Left ventricle myocardium superior (tissue), 1 donor: ENCODE measurements at places on chromosomes 11 and 22. TPM values are rescaled to one million over a fixed set of nuclear protein-coding genes. Genes with fewer than 3 reads are reported as not detected.

DNA sequence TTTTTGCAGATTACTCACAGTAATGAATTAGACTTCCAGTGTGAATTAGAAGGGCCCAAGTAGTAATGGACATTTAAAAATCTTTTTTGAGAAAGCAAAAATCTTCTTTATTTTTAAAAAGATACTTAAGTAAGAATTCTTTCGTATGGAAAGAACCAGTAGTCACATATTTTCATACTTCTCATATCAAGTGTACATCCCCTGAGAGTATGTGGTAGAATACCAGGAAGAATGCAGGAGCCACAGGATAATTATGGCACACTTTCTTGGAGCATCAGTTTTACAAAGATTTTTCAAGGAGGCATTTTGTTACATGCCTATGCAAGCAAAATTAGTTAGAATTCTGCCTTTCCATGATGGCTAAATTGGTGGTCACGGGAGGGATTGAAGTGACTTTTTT is 28.1 kb downstream of the POLD3 start:
- no peak for DNase-seq

Gene CDC42BPG
- total RNA-seq: 0.40 TPM

Gene APOA1
- 9.2 TPM for total RNA-seq

Gene GP1BB
- total RNA-seq: not detected

Gene GANAB
- total RNA-seq: 106 TPM

GRCh38 chr22:36409911-36410756 is 22.4 kb upstream of the MYH9 start:
- DNase-seq: peak; percentile 86

Gene ENTHD1
- total RNA-seq: not detected

Gene OR5P2
- total RNA-seq: not detected

GRCh38 chr11:12330485-12331231 is 46.7 kb upstream of the PARVA start:
- DNase-seq: no peak

DNA sequence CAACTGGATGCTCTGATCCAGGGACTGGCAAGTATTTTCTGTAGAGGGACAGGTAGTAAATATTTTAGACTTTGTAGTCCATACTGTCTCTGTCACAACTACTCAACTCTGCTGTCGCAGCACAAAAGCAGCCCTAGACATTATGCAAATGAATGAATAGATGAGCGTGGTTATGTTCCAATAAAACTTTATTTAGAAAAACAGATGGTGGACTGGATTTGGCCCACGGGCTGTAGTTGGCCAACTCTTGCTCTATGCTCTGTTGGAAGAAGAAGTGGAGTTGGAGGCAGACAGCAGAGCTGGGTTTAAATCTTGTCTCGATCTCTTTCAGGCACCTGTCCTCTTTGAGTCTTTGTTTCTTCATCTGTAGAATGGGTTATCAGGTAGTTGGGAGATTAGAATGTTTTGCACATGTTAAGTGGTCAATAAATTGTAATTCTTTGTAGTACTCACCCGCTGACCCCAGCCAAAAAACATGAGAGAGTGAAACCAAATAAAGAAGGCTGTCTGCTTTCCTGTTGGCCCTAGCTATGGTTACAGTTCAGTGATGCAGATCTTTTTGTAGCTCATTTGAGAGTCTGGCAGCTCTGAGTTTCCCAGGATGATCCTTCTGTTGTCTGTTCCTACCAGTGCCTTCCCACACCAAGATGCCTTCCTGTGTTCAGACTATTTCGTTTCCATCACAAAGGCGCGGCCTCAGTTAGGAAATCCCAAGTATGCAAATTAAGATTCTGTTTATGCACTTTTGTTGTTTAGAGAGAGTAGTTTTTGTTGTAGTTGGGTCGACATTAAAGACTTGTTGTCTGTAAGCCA is 198.1 kb upstream of the SEZ6L start:
- DNase-seq: no peak

DNA sequence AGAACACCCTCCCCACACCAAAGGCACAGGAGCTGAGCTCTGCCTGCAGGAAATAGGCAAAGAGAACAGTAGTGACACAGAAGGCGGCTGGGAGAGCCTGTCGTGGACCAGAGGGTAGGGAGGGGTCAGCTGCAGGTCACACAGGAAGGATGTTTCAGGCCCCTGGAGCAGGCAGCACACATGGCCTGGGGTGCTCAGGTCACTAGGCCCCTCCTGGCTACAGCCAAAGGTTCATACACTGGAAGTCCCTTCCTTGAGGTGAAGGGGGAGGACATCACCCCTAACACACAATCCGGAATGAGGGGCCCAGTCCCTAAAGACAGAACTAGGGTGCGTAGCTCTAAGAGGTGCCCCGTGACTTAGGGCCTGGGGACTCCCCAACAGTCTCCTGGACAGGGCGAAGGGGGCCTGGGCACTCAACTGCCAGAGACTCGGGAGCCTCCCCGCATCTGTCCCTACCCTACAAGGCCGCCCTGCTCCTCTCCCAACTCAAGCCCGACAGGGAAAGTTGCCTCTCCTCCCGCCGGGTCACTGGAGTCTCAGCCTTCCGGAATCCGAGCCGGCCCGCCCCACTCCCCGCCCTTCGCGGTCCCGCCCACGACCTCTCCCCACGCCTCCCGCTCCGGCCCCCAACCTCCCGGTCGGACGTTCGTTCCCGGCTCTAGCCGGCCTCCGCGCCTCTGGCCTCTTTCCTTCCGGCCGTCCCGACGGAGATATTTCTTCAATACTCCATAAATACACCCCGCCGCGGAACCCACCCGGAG is at the start of gene CYB5R2:
CYB5R2 (minus strand) TSS at position 541 of the 764 bp plus-strand sequence. CDS start 675 bp downstream, outside the sequence.
- peak; percentile 78 for DNase-seq

- DNase-seq: no peak
These were observed 6.5 kb upstream of the MFNG start for GRCh38 chr22:37492428-37493344.

Gene PHETA2
- 2.7 TPM for total RNA-seq

- DNase-seq: no peak
These were observed 40.9 kb upstream of the AMPD3 start for GRCh38 chr11:10414181-10414580.

GRCh38 chr11:120522736-120523135 is 11.2 kb downstream of the GRIK4 start:
- DNase-seq: no peak

GRCh38 chr11:76524919-76525318 is 80.1 kb downstream of the EMSY start:
- DNase-seq: no peak

DNA sequence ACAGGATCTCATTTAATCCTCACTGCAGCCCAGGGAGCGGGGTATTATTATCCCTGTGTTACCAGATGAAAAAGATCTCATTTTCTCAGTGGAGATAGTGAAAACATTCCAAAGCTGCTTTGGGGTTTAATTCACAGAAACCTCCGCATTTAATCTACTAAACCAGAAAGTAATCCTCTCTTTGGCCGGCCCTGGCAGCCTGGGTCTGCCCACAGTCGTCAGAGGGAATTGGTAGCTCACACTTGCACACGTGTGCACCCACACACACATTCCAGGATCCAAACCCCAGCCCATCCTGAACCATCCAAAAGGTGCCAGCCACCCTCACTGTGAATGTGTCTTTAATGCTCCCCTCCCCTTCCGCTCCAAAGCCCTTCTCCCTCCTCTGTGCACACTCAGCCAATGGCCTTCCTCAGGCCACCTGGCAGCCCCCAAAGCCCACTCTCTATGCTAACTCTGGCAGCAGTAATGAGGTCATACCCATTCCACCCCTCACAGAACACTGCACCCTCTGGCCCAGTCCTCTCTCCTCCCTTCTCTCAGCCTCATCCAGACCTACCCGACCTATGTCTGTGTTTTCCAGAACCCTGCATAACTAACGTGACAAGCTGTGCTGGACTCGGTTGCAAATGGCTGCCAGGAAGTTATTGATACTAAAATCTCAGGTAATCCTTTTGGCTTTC is 466.2 kb downstream of the SOX6 start:
- no peak for DNase-seq

DNA sequence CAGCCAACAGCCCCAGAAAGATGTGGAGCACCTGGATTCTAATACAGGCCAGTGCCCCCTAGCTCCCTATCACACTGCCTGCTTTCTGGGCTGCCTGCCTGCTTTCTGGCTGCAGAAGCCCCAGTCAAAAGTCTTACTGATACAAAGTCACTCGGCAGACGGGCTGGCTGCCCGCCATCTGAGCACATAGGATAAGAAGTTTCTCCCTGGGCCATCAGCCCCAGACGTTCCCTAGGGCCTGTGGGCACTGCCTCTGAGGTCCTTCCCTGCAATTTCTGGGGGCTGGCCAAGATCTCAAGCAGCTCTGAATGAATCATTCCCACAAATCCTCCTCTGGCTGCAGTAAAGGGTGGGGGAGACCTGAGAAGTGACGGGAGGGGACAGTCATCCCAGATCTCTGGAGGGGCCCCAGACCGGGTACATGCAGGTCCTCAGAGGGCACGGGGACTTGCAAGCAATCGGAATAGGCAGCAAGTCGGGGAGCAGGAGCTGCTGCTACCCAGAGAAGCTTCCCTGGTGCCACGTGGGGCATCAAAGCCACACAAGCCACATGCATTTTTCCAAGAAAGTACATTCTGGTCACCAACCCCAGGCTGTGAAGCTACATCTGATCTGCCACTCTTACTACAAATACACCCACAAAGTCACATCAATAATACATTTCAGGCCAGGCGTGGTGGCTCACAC is 4.7 kb downstream of the TPST2 start:
- DNase-seq: peak; percentile 92

DNA sequence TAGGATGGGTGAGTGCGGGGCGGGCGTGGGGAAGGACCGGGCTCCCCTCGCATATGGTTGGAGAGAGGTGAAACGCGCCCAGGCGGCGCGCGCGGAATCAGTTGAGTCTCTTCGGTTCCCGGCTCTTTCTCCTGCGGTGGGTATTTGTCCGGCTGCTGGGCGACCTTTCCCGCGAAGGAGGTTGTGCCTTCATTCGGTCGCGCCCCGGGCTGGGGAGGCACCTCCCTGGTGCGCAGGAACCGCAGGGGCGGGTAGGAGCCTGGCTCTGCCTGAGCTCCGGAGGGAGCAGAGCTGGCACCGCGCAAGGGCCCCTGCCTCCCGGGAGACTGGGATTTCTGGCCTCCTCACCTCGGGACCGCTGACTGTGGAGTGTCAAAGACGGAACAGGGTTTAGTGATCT is 27.5 kb downstream of the SAA4 start:
- DNase-seq: no peak

GRCh38 chr11:73277467-73277866 is 5.3 kb downstream of the P2RY6 start:
- no peak for DNase-seq

GRCh38 chr11:3189886-3190583 is 24.9 kb upstream of the OSBPL5 start:
- DNase-seq: peak; percentile 6

Gene OR10A2
- total RNA-seq: not detected

GRCh38 chr11:86519064-86519911 is 144.6 kb downstream of the CCDC81 start:
- DNase-seq: no peak

DNA sequence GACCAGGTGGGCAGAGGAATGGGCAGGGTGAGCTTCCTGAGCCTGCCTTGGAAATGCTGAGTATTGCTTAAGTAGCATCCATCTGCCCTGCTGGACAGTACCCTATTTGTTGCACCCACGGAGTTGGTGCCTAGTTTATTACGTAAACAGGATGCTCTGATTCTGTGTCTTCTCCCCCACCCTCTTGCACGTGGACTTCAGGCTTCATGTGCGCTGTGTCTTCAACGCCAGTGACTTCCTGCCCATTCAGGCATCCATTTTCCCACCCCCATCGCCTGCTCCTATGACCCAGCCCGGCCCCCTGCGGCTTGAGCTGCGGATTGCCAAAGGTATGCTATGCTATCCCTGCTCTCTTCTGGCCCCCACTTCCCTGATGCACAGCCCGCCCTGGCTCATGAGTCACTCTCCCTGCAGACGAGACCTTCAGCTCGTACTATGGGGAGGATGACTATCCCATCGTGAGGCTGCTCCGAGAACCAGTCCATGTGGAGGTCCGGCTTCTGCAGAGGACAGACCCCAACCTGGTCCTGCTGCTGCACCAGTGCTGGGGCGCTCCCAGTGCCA is 5.7 kb downstream of the ZP1 start:
- DNase-seq: peak; percentile 56

- no peak for DNase-seq
These were observed 66.0 kb upstream of the ZBED5 start for GRCh38 chr11:10923882-10924281.

Gene OR52I1
- not detected for total RNA-seq

Gene CCDC116
- not detected for total RNA-seq

GRCh38 chr11:112797648-112798293 is 163.4 kb upstream of the NCAM1 start:
- DNase-seq: no peak

DNA sequence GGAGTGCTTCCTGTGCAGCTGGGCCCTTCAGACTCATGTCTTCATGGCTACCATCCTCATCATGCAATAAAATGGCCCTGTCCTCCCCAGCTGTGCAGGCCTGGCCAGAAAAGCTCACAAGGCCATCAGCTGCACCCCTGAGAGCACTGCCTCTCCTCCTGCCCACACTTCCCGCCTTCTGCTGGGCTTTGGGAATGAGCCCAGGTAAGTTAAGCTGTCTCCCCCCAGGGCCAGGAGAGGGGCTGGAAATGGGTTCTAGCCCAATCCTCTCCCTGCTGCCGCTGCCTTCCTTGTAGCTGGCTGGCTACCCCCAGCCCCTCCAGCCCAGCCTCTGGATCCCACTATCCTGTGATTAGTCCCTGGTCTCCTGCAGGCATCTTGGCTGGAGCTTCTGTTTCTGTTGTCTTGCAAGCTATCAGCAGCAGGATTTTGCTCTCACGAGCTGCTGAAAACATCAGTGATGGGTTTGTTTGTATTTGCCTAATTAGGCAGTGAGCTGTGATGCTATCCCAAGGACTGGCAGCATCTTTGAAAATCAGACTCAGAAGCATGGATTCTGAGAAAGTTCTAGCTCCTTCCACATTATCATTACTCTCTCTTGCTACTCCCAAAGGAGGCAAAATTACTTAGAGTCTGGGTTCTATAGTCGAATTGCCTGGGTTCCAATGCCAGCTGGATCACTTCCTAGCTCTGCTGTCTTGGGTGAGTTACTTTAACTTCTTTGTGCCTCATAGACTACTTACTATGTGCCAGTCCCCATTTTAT is 168.1 kb downstream of the ST3GAL4 start:
- no peak for DNase-seq

DNA sequence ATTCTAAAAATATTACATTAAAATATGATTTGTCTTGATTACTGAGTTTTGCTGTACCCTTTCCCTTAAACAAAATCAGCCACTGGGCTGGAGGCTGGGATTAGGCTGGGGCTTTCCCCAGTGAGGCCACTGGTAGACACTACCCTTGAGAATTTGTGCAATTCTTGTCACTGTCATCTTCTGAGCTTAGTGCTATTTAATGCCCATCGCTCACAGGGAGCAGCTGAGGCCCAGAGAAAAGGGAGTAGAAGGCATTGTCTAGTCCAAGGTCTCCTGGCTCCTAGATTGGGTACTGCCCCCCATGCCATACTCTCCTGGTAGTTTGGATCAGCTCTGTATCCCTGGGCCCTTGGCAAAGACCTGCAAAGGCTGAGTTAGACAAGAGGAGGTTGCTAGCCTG is 6.7 kb downstream of the CHRM1 start:
- no peak for DNase-seq

DNA sequence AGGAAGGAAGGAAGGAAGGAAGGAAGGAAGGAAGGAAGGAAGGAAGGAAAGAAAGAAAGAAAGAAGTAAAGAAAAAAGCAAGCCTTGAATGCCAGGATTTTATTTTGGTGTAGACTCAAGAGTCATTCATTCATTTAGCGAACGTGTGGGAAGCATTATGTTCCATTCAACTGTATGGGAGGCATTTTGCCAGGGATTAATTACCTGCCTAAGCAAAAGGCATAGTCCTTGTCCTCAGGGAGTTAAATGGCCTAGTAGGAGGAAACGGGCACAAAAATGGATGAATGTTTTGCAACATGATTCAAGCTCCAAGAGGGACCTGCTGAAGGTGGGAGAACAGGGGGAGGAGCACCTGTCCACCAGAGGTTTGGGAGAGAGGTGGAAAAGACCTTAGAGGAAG is 16.2 kb upstream of the ZNRF3 start:
- no peak for DNase-seq

Gene NCF4
- total RNA-seq: 6.8 TPM
